Activated CD4-positive, alpha-beta T cell treated with anti-CD3 and anti-CD28 coated beads, Interleukin-2, amount 10 ng/mL, durations not matched to agents 7 days and 5 days (primary cell): ENCODE measurements at places on chromosomes 1 and 21. TPM values are rescaled to one million over a fixed set of nuclear protein-coding genes. Genes with fewer than 3 reads are reported as not detected.

The FAM163A gene
- not detected for total RNA-seq

The IL20 gene
- total RNA-seq: not detected

The TRIM58 gene
- 0.69 TPM for total RNA-seq

GRCh38 chr1:67441183-67441582, 11.0 kb upstream of the SERBP1 start:
- DNase-seq: peak; percentile 16

DNA sequence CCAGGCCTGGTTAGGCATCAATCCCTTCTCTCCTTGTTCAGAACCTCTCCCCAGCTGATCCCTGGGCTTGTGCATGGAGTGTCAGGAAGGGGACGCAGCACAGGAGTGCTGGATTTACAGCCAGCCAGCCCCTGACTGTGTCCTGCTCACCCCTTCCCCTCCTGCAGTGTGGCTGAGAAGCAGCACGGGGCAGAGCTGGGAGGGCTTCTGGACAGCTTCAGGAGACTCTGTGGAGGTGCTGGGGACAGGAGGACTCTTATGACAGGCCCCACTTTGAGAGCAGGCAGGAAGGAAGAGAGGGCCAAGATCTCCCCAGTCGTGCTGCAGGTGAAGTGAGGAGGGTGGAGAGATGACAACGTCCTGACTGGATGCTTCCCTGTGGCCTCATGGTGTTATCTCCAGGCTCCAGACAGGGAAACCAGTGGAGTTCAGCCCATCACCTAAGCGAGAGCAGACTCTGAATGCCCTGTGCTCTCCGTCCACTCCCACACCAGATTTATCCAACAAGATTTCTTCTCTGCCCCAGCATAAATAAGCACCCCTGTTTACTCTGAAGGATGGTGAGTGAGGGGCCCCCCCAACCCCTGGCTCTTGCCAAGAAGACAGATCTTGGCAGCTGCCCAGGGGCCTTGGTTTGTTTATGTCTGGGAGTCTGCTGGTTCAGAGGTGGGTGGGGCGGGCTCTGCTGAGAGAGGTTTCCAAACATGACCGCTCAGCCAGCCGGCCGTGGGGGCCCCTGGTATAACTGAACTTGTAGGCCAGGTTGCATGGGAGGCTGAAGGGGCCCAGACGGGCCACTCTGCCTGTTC, 21.3 kb downstream of the TMCC2 start:
- DNase-seq: no peak

DNA sequence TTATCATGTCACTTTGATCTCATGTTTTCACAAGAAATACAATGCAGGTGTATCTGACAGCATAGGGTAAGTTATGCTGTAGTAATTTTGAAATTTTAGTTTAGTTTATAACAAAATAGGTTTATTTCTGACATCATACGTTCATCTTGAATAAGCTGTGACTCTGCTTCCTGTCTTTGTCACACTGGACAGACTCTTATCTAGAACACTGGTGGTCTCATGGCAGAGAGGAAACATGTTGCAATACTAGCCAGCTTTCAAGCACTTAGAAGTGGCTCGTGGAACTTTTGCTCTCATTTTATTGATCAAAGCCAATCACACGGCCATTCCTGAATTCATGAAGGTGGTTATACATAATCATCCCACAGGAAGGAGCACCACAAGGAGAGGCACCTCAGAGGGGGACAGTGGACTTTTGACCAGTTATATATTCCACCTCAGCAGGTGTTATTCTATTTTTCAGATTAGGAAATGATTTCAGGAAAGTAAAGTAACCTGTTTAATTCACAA, 46.5 kb downstream of the CYP2J2 start:
- no peak for DNase-seq

GRCh38 chr1:20148571-20149500, 9.7 kb downstream of the PLA2G2F start:
- DNase-seq: no peak

- DNase-seq: no peak
Observed at GRCh38 chr1:20349561-20349960, 58.9 kb downstream of the VWA5B1 start.
